ENCODE measurements at places on chromosomes 6 and 20.
A peak's percentile ranks its signal among the peaks of the same experiment; 100 is the strongest.

- DNase-seq, result no peak
Measured at GRCh38 chr6:43804550-43805223, 34.7 kb downstream of the VEGFA start.

- DNase-seq, result no peak
Measured at GRCh38 chr6:89986650-89987074, 92.4 kb downstream of the GJA10 start.

GRCh38 chr20:19688031-19688806 lies 69.8 kb upstream of the RIN2 start:
- DNase-seq, result no peak

DNA sequence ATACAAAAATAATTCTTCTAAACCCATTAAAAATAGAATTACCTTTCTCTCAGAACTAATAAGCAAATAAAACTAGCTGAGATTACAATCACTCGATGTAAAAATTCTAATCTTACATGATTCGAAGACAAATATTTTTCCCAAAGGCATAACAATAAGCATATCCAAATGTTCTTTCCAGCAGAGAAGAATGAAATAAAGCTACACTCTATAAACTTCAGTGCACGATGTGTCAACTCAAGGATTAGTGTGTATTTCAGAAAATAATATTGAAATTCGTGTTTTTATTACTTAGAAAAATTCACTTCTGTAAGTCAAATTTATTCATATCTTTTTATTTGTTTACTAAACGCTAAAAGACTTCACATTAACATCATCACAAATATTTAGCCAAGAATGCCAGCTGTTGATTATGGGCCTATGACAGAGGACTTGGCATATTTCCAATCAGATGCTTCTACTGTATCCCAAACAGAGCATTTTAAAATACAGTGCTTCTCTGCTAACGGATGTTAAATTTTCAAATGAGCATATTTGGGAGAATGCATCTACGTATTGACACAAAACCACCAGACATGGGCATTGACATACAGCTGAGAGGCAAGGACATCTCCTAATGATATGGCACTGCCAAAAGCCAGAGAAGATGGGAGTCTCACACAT lies 54.7 kb upstream of the PDE7B start:
- no peak for DNase-seq

DNA sequence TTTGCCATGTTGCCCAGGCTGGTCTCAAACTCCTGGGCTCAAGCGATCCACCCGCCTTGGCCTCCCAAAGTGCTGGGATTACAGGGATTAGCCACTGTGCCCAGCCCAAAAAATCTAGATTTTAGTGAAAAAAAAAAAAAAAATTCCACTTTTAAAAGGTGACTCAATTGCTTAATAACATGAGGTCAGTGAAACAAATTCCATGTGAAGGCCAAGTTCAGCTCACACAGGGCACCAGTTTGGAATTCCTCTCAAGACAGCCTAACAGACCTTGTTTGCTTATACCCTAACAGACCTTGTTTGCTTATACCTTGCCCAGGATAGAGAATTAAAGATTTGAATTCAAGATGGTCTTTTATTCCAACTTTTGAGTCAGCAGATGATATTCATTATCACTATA lies 5.1 kb downstream of the RRBP1 start:
- no peak for DNase-seq

GRCh38 chr20:42484790-42485375 lies 704.8 kb downstream of the PTPRT start:
- no peak for DNase-seq

DNA sequence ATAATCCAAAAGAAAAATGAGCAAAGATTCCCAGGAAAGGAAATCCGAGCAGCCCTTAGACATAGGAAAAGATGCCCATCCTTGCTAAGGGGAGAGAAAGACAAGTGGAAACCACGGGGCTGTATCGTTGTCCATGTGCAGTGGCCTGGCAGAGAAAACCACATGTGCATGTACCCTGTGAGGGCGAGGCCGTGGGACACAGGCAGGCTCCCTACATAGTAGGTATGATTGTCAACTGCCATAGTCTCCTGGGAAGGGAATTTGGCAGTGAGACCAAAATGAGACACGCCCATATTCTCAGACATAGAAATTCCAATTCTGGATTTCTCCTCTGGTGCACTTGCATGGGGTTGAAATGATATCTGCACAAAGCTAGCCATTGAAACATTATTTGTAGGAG lies 169.7 kb upstream of the SALL4 start:
- DNase-seq, result no peak

- DNase-seq, result peak; percentile 44
Measured at GRCh38 chr6:6749702-6750491, 161.4 kb downstream of the LY86 start.

GRCh38 chr20:33832103-33832804 lies 21.1 kb downstream of the CHMP4B start:
- no peak for DNase-seq

DNA sequence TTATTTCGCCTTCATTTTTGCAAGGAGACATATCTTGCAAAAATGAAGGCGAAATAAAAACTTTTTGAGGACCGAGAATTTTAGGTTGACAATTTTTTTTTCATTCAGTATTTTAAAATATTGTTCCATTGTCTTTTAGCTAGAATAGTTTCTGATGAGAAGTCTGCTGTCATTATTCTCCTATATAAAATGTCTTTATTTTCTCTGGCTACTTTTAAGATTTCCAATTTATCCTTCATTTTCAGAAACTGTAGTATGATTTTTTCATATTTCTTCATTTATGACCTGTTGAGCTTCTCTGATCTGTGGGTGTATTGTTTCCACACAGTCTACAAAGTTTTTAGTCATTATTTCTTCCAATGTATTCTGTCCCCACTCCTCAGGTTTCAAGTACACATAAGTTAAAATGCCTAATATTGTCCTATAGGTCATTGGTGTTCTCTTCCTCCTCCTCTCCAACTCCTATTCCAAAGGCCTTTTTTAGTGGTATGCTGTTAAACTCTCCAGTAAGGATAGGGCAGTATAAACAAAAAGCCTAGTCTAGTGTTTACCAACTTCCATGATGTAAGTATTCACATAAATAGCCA lies 15.7 kb downstream of the AHI1 start:
- no peak for DNase-seq

DNA sequence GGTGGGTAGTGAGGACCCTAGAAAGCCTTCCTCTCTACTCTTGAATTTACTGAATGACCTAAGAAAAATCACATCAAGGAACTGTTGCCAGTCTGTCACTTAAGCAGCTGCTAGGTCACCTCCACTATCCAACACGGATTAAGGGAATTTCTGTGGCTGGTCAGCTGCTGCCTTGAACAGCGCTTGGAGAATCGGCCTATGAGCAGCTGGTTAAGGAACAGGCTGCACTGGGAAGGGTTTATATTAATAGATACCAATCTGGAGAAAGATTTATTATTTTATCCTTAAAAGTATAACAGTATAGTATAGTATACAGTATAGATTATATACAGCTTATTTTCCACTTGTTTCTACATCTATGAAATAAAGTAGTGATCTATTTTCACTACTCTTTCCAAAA lies 6.5 kb downstream of the PTPRK start:
- no peak for DNase-seq

DNA sequence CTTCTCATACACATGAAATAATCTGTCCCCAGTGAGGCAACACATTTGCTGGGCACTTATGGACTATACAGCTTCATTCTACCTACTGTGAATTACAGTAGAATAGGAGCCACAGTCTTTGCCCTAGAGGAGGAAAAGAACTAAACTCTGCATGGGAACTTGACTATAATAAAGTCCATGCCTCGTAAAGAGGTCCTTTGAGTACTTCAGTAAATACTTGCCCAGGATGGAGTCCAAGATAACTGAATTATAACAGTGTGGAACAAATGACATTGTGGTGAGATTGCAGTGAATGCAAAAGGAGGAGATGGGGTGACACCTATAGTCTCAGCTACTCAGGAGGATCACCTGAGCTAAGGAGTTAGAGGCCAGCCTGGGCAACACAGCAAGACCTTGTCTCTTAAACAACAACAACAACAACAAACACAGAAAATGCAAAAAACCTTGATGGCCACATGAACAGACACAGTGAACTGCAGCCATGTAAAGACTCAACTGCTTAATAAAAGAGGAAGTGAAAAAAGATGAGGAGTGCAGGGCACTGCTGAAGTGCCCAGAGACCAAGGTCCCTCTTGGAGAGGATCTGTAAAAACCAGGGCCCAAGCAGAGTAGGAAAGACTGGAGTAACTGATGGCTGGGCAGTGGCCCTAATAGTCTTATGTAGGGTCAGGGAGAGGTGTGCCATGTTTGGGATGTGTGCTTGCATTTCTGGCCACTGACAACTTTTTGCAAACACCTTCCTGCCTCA lies 3.7 kb downstream of the MRPS18A start:
- DNase-seq, result no peak

GRCh38 chr20:24577271-24577909 lies 108.0 kb downstream of the SYNDIG1 start:
- no peak for DNase-seq

GRCh38 chr6:163036160-163036645 lies 308.4 kb downstream of the PACRG start:
- DNase-seq, result no peak

- DNase-seq, result no peak
Measured at GRCh38 chr20:5913166-5913565, 37.2 kb downstream of the TRMT6 start.

DNA sequence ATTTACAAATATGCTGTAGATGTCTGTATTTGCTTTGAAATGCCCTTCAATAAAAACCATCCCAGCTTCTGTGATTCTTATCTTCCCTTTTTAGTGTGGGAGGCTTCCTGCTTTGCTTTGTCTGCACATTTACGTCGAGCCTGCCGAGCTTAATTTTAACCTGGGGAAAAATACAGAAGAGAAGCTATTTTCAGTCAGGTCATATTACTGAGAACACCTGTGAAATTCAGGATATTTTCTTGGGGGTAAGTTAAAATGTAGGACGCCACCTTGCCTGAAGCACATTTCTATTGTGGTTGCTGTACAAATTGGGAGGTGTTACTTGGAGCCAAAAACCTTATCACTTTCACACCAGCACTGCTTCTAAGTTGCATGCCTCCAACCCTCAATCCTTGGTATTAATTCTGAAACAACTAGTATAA lies 43.6 kb upstream of the FUCA2 start:
- DNase-seq, result no peak

GRCh38 chr20:25690427-25690826 lies 6.2 kb downstream of the ZNF337 start:
- no peak for DNase-seq

- DNase-seq, result no peak
Measured at GRCh38 chr20:33079259-33079658, at the start of gene BPIFB4. Gene BPIFB4, plus strand, starts transcription at chr20:33079643. Its CDS starts 1,884 bp downstream, at chr20:33081527.

DNA sequence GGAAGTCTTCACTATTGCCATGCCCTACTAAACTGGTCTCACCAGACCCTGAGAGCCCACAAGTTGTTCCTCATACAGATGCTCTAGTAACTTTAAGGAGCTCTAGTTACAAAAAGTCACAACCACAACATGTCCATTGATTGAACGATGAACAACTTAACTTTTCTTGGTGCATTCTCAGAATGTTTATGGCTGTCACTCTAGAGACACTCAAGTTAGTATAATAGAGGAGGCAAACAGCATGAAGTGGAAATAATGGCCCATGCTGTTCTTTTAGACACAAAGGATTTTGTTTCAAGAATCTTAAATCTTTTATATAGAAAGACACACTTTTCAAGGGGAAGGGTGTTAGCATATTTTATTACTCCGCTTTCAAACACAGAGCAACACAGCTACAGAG lies 934.4 kb downstream of the HACE1 start:
- DNase-seq, result no peak

GRCh38 chr6:26493258-26493657 lies 6.8 kb upstream of the BTN1A1 start:
- DNase-seq, result no peak

DNA sequence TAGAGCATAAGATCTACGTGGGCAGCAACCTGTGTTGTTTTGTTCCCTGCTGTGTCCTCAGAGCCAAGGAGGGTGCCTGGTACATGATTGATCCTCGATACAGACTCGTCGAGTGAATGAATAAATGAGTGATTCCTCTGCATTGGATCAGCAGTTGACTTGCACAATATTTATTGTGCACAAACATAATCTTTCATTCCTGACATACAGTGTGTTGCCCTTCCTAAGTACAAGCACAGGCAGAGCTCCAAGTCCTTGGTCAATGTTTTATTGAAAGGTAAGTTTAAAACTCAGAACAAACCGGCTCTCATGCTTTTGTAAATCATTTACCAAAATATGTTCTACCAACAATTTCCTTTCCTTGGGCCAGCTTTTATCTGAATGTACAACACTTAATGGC lies 57.4 kb downstream of the STMND1 start:
- DNase-seq, result no peak

- DNase-seq, result no peak
Measured at GRCh38 chr20:35297155-35297554, 4.9 kb upstream of the FAM83C start.

DNA sequence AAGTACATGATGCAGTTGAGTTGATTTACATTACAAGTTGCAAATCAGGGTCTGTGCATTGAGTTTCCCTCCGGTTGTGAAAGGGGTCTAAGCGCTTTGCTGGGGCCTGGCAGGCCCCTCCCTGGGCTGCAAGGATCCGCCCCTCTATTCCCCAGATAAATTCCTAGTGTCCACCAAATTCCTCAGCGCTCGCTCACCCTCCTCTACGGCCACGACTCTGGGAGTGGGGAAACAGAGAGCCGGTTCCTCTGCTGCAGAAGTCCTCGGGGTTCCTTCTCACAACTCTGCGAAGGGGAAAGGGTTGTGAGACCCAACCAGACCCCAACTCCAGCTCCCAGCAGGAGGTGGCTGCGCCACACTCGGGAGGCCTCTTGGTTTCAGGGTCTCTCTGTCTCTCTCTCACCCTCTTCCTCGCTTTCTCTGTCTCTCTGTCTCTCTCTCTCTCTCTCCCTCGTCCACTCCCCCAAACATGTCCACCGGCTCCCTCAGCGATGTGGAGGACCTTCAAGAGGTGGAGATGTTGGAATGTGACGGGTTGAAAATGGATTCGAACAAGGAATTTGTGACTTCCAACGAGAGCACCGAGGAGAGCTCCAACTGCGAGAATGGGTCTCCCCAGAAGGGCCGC lies at the start of gene TCF21:
Gene TCF21, plus strand, starts transcription at position 185 of the 628 bp plus-strand sequence. Its CDS starts 285 bp downstream, at position 470.
- no peak for DNase-seq

- DNase-seq, result no peak
Measured at GRCh38 chr6:110035321-110035720, 57.2 kb downstream of the GPR6 start.

DNA sequence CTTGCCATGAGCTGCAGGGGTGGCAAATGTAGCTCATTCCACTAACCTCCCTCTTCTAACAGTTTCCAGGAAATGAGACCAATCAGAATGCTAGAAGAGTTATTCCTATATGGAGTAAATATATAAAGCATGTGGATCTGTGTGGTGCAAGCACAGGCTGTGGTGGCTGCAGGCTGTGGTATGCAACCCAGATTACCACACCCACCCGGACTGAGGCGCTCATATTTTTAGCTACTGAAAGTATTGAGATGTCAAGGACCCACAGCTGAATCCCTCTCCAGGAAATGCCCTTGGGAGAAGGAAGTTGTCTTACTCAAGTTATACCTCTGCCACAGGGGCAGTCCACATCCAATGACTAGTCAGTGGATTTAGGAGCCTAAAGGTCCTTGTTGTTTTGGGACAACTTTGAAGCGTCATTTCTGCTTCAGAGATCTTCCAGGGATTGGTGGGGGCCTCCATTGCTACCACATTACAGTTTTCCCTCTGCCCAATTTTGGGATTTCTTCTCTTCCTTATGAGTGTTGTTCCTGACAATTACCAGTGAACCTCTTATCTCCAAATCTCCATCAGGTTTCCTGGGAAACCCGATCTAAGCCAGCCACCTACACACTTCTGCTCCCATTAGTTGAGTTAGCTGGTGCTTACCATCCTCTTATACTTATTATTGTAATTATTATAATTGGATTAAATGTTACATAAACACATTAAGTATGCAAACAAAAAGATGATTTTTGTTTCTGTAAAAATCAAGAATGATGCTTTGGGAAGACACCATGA lies 12.1 kb upstream of the REPS1 start:
- no peak for DNase-seq

- DNase-seq, result no peak
Measured at GRCh38 chr20:19552221-19553180, 205.6 kb upstream of the RIN2 start.

All from CD4-positive, alpha-beta T cell treated with Interferon alpha-2 for 1 hour (primary cell).